ENCODE measurements at places on chromosomes 7 and 10.

- DNase-seq, result no peak
Observed at GRCh38 chr7:113321201-113321600, 202.8 kb upstream of the SMIM30 start.

DNA sequence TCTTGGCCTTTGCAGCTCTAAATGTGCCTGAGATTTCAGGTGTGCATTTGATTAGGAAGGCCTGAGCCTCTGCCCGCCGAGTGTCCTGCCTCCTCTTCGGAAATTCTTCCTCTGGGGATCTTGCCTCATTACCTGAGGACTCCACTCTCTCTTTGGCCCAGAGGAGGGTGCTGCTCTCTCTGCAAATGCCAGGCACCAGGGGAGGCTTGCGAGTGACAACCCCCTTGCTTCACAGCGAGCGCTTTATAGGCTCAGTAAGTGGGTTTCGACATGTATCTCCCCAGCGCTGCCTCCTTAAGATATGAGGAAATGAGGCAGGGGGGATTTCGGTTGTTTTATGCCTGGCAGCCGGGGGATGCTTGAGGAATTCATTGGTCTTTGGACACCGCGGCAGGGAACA, 423.9 kb downstream of the GLRX3 start:
- DNase-seq, result no peak

DNA sequence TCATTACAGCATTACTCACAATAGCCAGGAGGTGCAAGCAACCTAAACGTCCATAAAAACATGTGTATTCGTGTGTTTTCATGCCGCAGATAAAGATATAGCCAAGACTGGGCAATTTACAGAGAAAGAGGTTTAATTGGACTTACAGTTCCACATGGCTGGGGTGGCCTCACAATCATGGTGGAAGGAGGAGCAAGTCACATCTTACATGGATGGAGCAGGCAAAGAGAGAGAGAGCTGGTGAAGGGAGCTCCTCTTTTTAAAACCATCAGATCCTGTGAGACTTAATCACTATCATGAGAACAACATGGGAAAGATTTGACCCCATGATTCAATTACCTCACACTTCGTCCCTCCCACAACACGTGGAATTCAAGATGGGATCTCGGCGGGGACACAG, 33.0 kb downstream of the PDLIM1 start:
- no peak for DNase-seq

GRCh38 chr10:75513292-75513885, 82.0 kb downstream of the LRMDA start:
- DNase-seq, result no peak

DNA sequence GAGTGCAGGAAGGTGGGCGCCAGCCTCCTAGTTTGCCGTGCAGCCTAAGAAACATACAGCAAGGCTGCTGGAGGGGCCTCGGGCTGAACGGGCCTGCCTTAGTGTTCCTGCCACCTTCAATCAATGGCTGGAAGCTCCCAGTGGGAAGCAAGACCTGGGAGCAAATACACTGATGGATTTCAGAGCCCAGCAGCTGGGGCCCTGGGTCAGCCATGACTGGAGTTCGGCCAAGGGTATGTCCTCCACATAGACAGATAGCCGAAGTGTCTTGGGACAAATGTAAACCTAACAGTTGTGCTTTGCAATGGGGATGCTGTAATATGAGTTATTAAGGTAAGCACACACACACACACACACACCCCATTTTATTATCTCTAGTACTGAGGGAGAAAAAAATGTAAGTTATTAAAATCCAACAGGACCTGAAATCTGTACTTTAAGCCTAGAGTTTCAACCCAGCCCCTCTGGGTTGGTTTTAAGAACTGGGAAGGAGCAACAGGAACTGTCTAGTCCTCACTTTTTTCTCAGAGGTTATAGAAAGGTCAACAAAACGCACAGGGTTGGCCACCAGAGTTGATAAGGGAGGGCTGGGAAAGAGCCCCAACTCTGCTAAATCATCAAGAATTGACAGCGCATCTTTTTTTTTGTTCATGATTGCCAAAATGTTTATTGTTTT, 50.0 kb upstream of the CELF2 start:
- DNase-seq, result no peak

Data from CD4-positive, alpha-beta T cell treated with Interferon alpha-2 for 1 hour (primary cell).